Left renal cortex interstitium (tissue), 4 donors: ENCODE measurements at places on chromosomes 3 and 15.

- DNase-seq = no peak
Measured at GRCh38 chr3:24101676-24102168, 156.6 kb downstream of the NR1D2 start.

- DNase-seq = no peak
Measured at GRCh38 chr3:194976874-194977273, 291.2 kb downstream of the FAM43A start.

GRCh38 chr3:151044706-151045105, 40.8 kb upstream of the MED12L start:
- DNase-seq = no peak

DNA sequence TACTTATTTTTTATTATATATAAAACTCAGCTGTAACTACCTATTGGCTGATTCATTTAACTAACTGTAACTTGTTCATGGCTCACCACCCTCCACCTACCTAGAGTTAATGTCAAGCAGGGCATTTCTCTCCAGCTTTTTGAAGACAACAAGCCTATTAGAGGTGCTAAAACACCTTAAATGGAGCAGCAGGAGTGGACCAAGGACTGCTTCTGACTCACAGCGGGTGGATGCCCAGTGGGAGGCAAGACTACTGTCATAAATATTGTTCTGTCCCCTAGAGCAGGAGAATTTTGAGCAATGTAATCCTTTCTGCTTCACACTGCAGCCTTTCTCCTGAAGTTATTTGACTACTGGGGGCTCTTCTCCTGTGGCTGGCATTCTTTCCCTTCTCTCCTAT, 146.9 kb downstream of the CLSTN2 start:
- DNase-seq = no peak

DNA sequence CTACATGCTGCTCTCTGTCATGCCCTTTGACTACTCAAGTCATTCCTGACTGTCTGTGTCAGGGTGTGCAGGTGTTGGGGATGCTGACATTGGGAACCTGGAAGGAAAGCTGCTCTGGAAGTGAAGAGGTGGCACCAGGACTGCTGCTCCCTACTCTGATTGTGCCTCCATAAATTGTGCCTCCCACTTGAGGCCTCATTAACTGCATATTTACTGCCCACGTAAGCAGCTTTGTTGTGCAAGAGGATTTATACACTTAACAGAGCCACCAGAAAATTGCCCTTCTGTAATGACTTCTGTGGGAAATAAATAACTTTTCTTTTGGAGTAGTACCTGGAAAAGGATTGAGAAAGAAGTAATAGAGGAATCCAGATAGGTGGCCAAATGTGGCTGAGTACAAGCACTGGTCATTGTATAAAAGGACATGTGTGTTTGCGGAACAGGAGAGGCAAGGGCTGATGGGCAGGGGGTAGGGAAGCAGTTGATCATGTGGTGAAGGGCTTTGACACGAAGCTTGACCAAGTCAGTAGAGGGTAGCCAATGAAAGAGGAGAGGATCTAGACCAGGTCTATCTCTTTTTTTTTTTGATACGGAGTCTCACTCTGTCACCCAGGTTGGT, 24.8 kb downstream of the IL20RB start:
- peak; percentile 19 for DNase-seq

DNA sequence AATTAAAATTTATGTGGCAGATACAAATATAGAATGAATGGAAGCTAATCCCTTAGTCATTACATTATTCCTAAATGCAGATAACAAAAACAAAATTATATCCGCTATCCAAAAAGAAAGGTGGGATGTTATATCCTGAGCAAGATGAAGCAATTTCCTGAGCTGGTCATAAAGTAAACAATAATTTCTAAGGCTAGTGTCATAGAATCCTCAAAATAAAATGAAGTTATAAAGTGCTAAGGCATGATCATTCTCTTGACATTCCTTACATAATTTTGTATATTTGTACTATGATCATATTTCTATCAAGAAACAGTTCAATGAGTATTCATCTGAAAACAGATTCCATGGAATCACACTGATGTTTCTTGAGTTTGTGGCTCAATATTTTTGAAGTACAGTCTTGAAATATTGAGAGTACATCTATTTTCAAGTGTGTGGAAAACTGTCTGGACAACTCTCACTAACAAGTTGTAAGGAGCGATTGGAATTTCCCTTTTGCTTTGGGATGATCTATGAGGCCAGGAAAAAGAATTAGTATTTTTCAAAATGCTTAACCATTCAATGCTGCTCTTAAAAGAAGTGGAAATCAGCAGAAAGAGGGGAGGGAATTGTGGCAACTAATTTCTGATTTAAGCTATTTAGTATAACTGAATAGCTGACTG, 92.4 kb downstream of the ABI3BP start:
- DNase-seq = no peak

GRCh38 chr3:41502023-41502422, 302.7 kb downstream of the CTNNB1 start:
- no peak for DNase-seq

DNA sequence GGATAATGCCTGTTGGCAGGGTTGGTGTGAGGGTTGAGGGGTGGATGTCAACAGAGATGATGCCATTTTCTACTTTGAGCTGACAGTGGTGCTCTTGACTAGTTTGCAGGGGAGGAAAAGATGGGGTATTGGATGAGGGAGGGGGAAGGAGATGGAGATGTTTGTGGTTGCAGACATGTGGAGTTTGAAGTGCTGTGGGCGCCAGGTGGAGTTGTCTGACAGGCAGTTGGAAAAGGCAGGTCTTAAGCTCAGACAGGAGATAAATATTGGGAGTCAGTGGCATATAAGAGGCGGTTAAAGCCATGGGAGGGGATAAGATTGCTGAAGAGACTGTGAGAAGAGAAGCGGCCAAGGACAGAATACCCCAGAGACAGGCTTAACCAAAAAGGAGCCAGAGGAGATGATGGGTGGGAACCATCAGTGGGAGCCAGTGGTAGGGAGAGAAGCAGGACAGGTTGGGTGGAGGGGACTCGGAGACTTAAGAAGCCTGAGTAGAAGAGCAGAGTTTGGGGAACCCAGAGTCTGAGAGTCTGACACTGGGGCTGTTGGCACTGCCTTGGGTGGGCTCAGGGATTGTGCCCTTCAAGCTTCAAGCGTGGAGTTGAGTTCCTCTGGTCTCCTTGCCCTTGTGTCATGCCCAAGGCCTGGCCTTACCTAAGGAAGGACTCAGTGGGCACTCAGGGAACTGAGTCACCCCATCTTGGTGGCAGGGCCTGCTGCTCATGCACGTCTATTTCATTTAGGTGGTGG, 13.9 kb downstream of the COPG1 start:
- no peak for DNase-seq

- DNase-seq = no peak
Measured at GRCh38 chr15:67383899-67384298, 129.3 kb downstream of the IQCH start.

DNA sequence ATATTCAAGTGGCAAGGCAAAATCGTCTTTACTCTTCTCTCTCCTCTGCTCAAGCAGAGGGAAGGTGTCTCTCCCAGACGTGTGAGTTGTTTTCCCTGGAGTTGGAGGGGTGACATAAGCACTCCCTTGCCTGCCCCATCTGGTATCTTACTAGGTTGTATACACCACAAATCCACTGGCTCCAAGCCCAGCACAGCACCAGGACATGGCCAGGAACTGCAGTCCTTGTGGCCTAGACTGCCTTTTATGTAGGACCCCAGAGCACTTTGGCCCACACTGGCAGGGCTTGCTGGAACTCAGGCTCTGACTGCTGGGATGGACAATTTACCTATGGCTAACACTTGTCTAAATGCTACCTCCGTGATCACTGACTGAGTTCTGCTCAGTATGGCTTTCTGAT, 34.0 kb downstream of the DZIP3 start:
- no peak for DNase-seq

GRCh38 chr15:88179562-88179961, 77.0 kb downstream of the NTRK3 start:
- no peak for DNase-seq

DNA sequence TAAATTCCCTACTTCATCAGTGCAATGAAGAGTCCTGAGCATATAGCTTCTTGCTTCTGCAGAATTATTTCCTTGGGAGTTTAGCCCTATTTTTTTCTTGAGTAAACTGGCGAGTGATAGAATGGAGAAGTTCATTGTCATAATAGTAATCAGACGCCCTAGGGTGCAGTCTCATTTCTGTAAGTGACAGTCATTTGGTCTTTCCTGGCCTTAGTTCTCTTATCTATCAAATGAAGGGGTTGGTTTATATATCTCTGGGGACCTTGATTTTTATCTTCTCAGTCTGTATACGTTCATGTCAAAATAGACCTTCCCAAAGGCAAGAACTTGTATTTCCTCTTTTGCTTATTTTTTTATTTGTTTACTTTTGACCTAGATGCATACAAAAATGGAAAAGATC, 9.9 kb upstream of the ALPK3 start:
- no peak for DNase-seq

DNA sequence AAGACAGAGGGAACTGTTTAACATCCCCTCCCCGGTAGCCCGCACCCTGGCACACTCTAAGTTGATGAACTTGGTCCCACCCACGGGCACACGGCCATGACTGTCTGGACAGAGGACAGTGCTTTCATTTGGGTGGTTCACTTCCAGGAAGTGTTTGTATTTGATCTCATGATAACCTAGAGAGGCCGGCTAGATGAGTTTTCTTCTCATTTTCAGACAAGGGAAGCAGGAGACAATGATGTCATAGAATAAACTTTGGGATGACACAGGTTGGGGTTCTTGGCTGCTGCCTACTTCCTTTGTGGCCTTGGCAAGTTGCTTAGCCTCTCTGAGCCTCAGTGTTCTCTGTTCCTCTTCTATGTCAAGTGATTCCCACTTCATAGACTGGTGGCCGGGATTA, 16.1 kb upstream of the LYSMD4 start:
- DNase-seq = no peak

DNA sequence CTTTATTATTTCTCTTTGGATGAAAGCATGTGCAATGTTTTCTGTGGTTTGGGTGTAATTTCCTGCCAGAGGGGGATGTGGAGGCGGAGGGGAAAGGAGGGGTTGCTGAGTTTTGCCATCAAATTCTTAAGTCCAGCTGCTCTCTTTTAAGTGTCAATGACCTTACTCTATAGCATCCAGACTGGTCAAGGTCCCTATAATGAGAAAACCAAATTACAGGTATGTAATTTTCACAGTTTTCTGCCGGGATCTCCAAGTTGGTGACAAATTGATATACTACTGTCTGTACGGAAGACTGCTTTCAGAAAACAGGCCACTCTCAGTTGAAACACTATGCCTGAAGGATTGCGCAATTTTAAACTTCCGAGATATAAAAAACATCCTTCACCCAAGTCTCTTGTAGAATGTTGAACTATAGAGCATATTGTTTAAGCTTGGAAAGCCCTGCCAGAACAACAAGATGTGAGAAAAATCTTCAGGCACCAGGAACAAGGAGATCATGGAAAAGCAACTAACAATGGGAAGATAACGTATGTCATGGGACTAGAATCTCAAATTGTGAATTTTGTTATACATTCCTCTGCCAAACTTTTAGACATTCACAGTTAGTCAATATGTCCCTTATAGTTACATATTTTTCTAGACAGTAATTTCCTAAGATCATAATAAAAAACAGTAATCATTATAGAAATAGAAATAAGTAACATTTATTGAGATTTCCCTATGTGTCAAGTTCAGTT, 300.7 kb upstream of the SATB1 start:
- DNase-seq = peak; percentile 23

DNA sequence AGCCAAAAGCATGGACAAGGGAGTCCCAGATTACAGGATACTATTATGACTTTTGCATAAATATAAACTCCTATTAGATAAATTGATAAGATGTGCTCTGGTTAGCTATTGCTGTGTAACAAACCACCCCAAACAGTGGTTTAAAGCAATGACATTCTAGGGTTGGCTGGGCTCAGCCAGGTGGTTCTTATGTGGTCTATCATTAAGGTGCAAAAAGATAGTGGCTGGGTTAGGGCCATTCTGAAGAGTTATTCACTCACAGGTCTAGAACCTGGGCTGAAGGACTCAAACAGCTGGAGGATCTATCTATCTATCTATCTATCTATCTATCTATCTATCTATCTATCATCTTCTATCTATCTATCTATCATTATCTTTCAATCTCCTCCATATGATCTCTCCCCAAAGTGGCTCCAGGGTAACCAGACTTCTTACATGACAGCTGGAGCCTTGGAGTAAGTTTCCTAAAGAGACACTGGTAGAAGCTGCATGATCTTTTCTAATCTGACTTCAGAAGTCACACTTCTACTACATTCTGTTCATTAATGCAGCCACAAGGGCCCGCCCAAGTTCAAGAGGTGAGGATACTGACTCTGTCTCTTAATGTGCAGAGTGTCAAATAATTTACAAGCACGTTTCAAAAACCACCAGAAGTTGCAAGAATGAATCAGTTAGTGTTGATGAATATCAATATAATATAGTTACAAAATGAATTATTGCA, 74.9 kb upstream of the XCR1 start:
- DNase-seq = no peak

- DNase-seq = no peak
Measured at GRCh38 chr3:46922426-46922825, 44.9 kb downstream of the PTH1R start.
